ENCODE measurements at places on chromosomes 11 and 22.
A peak's percentile ranks its signal among the peaks of the same experiment; 100 is the strongest.

GRCh38 chr11:12116425-12117032 lies 6.1 kb downstream of the MICAL2 start:
- no peak for DNase-seq

- peak; percentile 13 for DNase-seq
Observed at GRCh38 chr11:11117730-11118129, 235.3 kb downstream of the CSNK2A3 start.

DNA sequence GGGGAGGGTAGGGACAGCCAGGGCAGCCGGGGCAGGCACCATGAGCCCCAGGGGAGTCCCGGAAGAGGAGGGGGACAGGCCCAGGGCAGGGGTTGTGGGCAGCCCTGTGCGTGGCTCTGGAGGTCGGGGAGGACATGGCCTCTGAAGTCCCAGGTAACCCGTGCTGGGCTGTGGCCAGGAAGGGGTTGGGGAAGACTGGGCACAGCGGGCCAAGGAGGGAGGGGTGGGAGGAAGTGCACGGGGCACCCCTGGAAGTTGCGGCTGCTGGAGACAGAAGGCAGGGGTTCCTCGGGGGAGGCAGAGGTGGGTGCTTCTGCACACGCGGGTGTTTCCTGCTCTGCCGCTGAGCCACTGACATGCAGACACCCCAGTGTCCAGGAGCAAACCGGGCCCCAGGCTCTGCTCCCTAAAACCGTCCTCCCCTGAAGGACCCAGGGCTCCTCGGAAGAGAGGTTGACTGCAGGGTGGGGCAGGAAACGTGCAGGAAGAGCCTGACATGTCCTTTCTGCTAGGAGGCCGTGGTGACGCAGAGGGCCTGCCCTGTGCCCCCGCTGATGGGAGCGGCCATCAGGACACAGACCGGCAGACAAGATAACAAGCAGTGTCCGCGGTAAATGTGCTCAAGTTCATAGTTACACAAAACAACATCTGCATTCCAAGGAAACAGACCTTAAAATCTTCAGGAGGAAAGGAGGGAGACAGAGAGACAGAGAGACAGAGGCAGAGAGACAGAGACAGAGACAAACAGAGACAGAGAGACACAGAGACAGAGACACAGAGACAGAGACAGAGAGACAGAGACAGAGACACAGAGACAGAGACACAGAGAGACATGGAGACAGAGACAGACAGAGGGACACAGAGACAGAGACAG lies 5.7 kb downstream of the TNNI2 start:
- DNase-seq: no peak

DNA sequence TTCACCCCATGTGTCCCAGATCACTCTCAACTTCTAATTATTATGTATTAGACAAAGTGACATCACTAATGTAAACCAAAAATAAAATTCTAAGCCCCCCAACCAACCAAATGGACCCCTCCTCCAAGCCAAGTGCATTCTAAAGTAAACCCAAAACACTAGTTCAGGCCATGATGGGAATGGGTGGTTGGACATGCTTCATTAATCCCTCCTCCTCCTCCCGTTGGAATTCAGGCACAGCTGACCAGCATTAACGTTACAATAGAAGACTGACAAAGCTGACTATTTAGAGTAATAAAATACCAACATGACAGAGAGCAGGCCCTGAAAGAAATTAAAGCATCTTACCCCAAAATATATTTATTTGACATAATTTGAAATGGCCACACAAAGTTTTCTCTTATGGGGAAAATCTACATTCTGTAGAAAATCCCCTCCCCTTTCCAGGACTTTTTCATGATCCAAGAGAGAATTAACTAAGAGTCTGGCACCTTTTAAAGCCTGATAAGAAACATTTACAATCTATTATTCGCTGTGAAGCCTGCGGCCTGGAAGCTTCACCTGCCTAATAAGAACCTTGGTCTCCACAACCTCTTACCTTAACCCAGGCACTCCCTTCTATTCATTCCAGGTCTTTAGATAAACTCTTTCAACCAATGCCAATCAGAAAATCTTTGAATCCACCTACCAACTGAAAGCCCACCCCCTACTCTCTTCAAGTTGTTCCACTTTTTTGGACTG lies 948.5 kb upstream of the CCDC90B start:
- no peak for DNase-seq

DNA sequence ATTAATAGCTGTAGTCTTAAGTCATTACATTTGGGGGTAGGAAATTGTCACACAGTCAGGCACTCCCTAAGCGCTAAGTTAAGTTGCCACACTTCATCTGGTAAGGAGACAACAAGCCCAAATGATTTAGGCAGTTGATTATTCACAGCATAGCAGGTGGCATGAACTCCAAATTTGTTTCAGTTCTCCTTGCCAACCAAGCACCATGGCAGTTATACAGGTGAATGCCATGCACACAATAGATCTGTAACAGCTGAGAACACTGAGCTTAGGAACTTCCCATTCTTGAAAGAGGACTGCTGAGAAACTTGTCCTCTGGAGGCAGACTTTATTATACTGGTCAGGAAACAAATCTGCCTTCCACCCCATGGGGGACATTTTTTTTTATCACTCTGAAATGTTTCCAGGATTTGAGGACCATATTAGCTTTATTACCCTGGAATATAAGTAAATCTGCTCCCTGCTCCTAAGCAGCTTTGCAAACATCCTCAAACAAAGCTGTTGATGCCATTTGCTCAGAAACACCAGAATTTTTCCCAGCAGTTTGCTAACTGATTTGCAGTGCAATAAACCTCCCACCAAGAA lies 5.1 kb upstream of the INTS4 start:
- peak; percentile 25 for DNase-seq

DNA sequence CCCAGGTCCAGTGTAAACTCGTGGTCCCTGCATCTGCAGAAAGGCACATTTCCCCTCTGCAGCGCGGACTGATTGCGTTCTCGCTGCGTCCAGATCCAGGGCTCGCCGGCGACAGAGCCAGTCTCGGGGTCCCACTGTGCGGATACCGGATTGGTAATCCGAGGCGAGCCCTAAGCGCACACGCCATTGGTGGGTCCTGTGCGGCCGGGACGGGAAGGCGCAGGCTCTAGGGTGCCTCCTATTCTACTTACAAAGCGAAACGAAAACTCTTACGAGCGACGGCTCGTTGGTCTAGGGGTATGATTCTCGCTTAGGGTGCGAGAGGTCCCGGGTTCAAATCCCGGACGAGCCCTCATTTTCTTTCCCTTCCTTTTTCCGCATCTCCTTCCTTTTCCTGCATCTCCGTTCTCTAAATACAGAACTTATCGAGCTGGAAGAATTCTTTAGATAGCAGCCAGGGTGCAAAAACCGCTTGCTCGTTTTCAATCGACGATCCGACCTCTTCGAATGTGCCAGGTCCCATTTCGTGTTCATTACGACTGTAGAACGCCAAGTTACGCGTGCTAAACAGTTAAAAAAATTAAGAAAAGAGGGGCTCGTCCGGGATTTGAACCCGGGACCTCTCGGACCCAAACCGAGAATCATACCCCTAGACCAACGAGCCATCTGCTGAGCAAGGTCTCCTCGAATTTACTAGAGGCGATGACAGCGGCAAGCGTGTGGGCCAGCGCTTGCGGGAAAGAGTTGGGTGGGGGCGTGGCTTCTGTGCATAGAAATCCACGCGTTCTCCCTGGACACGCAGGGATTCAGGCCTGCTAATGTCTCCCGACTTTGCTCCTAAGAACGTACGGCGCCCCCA lies 29.2 kb upstream of the WNT11 start:
- peak; percentile 81 for DNase-seq

- DNase-seq: no peak
Observed at GRCh38 chr22:27801616-27802345, at the start of gene MN1. MN1 (minus strand) TSS chr22:27801756; CDS start chr22:27800543, 1,213 bp downstream.

DNA sequence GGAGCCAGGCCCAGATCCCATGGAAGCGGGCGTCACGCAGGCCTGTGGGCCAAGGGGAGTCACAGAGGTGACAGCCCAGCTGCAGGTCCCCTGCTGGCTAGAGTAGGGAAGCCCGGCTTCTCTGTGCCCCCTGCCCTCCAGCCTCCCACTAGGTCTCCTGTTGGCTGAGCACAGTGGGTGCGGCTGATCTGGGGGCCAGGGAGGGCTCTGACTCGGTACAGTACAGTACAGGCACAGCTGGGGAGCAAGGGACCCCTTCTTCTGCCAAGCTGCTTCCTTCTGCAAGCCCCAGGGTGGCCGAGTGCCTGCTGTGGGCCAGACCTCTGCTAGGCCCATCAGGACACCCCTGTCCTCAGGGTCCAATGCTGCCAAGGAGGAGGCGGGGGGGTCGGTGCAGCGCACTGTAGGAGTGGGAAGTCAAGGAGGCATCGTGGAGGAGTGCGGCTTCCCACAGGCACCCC lies 10.1 kb downstream of the SUSD2 start:
- no peak for DNase-seq

GRCh38 chr22:45925811-45926351 lies 51.1 kb downstream of the WNT7B start:
- no peak for DNase-seq

DNA sequence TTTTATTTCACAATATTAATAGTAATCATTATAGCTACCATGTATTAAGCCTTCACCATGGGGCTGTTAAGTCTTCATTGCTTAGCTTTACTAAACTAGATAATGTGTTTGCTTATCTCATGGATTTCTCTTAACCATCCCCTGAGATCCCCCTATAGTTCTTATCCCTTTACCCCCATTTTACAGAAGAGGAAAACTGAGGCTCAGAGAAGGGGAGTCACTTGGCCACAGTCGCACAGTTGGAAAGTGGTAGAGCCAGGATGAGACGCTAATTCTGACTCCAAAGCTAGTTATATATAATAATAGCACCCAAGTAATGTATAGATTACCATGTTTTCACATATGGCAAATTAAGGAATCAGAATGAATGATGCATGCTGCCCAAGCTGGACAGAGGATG lies 9.7 kb upstream of the TFIP11 start:
- no peak for DNase-seq

DNA sequence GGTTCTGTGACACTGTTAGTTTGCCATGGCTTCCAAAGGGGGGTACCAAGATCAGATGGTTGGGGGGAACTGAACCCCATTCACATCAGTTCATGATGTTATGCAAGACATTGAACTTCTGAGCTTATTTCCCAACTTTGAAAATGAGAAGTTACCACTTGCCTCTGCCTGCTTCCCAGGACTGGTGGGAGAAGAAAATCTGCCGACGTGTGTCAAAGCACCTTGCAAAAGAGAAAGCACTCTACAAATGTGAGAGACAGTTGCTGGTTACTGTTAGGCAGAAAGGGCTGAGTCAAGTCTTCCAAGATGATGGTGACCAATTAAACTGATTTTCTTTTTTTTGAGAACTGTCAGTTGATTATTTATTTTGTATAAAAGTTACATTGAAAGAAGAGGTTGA lies 45.6 kb downstream of the SMCO4 start:
- no peak for DNase-seq

DNA sequence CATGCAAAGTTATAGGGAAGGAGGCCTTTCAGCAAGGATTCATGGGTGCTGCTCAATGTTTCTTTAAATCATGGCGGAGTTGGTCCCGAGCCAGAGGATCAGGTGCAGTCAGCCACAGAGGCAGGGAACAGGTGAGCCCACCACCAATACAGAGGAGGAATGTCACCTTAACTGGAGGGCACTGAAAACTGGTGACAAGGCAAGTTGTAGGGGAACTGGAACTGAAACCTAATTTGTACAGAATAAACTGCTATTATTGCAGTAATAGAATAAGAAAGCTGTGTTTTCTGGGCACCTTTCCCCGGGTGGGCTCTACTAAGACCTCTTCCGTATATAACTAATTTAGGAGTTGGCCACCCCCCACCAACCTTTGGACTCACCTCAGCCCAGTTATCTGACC lies 296.0 kb upstream of the NARS2 start:
- DNase-seq: no peak

- peak; percentile 20 for DNase-seq
Observed at GRCh38 chr22:41917375-41917902, 2.6 kb upstream of the SHISA8 start.

GRCh38 chr11:7570938-7571521 lies 57.2 kb downstream of the PPFIBP2 start:
- DNase-seq: no peak

DNA sequence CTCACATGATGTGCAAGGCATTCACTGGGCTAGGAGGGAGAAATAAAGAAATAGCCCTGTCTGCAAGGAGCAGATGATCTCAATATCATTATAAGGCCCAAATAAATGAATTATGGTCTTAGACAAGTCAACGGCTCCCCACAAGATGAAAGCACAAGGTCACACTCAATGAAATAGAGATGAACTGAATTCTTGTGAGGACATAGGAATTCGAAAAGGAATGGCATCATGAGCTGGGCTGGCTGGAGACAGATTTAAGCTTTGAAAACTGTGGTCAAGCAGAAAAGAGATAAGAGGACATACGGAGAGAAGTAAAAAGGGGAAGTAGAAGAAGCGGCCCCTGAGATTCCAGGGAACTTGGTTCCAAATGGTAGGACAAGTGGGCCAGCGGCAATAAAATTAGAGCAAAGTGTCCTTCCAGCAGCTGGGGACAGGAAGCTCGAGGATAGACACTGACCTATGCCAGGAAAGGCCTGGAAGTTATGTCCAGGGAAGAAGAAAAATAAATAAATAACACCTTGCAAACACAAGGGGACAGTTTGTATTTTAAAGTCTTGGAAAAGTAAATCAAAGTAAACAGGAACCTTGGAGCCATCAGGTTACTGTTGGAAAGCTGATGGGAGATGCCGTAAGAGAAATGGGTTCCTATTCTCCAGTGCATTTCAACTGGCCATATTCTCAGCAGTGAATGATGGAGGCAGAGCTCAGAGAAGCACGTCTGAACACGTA lies 37.8 kb downstream of the GALNT18 start:
- no peak for DNase-seq

- no peak for DNase-seq
Observed at GRCh38 chr11:58394195-58394594, 12.5 kb downstream of the OR5B3 start.

DNA sequence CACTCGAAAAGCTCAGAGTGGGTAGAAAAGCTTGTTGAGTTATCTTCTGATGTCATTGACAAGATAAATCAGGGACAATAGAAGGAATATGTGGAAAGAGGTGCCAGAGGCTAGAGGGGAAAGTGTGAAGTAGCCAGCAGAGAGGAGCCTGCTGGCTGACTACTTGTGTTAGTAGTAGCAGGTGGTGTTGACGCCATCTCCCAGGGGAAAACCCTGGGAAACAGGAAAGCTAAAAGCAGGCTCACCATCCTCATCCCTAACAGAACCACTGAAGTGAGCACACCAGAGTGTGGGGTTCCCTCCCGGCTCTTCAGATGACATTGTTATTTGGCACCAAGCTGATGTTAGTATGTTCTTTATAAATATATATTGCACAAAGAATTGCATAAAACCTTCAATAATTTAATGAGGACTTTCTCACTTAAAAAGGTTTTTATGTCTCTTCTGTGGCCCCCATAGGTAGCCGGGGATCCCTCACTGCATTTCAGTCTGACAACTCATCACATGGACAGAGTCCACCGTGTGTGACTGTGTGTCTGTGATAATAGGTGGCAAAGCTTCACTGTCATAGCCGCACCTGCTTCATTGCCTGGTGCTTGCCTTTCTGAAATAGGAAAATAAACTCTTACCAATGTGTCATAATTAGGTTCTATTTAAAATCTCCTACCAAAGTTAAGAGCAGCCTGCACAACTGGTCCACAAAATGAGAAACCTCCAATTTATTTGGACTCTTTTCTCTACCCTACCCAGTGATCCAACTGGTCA lies 63.2 kb upstream of the TOP3B start:
- no peak for DNase-seq
